ENCODE measurements at places on chromosomes 5 and 9. TPM values are rescaled to one million over a fixed set of nuclear protein-coding genes. Genes with fewer than 3 reads are reported as not detected.
A peak's percentile ranks its signal among the peaks of the same experiment; 100 is the strongest.

Gene GHR
- total RNA-seq = 2.2 TPM

- H3K27me3 ChIP-seq = no peaks in the 10 kb centered on the region
- no peak overlapping the region for H3K4me3 ChIP-seq
- peak; percentile 49 for DNase-seq
These were observed 9.9 kb downstream of the PAPPA start for GRCh38 chr9:116163293-116164055.

DNA sequence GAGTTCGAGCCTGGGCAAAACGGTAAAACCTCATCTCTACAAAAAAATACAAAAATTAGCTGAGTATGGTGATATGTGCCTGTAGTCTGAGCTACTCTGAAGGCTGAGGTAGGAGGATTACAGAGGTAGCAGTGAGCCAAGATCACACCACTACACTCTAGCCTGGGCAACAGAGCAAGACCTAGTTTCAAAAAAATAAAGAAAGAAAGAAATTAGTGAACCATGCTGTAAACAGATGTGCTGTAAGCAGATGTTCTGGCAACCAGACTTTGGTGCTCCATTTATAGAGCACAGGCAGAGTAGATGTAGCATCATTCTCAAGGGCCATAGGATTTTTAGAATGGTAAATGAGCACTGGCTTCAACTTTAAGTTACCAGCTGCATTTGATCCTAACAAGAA is 115.4 kb downstream of the ST8SIA4 start:
- H3K4me3 ChIP-seq = no peak overlapping the region
- no peak for DNase-seq
- H3K27me3 ChIP-seq = no peaks in the 10 kb centered on the region
- peaks cover 5% of the 10 kb centered on the region for H3K4me1 ChIP-seq

GRCh38 chr5:106574820-106575219 is 1095.9 kb downstream of the EFNA5 start:
- no peak overlapping the region for H3K27ac ChIP-seq
- no peak overlapping the region for H3K4me3 ChIP-seq
- no peaks in the 10 kb centered on the region for H3K4me1 ChIP-seq
- H3K36me3 ChIP-seq = no peaks in the 10 kb centered on the region

DNA sequence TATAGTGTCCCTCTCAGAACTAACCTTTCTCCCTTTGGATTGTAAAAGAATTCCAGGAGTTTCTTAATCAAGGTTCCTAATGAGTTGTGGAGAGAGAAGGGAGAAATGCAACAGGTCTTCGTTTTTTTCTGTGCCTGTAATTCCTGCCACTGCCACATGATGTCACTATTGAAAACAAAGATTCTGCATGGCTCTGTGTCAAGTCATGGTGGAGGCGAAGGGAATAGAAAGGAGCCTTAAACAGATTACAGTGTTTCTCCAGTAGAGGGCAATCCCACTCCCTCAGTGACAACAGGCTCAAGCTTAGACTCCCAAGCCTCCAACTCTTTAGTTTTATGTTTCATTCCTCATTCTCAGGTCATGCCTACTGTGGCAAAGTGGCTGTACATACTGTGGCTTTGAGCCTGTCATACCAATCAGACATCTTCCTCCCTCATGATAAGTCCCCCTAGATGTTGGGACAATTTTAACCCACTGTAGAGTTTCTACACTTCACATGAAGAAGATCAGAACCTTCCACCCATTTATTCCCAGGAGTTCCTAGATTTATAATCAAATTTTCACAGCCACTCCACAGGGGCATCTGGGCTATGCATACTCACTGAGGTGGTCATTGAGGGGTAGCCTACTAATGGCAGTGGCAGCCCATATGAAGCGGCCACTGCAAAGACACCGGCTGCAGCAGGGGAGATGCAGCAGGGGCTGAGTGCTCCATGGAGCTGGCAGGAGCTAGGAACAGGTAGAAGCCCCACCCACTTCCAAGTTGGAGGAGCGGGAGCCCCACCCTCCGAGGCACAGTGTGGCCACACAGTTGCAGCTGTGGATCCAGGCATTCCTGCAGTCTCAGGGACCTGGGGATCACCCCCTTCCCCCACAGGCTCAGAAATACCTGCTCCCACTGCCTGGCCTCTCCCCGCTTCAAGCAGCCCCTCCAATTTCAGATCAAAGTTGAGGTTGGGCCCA is 97.4 kb upstream of the TRIM32 start:
- H3K4me3 ChIP-seq = no peak overlapping the region
- H3K36me3 ChIP-seq = no peaks in the 10 kb centered on the region
- no peaks in the 10 kb centered on the region for H3K27me3 ChIP-seq
- no peaks in the 10 kb centered on the region for H3K4me1 ChIP-seq
- peak; percentile 76 for DNase-seq
